ENCODE measurements at places on chromosomes 12 and 14.

GRCh38 chr12:114834621-114835020 is 150.6 kb upstream of the TBX3 start:
- DNase-seq: no peak

GRCh38 chr12:131674373-131674772 is 36.5 kb upstream of the SFSWAP start:
- DNase-seq: no peak

GRCh38 chr14:103868242-103868897 is 21.0 kb upstream of the PPP1R13B start:
- no peak for DNase-seq

GRCh38 chr12:115190010-115190770 is 506.2 kb upstream of the TBX3 start:
- no peak for DNase-seq

GRCh38 chr14:64728856-64729255 is 24.6 kb downstream of the PLEKHG3 start:
- DNase-seq: no peak

DNA sequence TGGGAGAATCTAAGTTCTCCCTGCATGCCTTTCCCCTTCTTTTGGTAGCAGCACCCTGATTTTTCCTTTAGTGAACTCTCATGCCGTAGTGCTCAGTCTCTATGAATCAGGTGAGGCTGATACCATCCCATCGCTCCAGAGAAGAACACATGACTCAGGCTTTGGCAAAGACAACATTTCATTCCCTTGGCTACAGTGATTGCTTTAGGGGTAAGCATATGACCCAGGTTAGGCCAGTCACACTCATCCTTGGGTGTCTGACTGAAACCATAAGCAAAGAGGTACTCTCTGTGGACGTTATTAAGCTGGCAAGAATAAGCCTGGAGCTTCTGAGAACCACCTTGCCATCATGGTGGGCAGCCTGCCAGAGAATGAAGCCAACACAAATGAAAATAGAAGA is 141.8 kb downstream of the MYRFL start:
- DNase-seq: no peak

- no peak for DNase-seq
Observed at GRCh38 chr12:107513636-107514400, 171.8 kb upstream of the PWP1 start.

GRCh38 chr12:103626498-103626897 is 39.4 kb downstream of the STAB2 start:
- DNase-seq: no peak

GRCh38 chr12:90916516-90916915 is 38.5 kb downstream of the CCER1 start:
- no peak for DNase-seq
